ENCODE measurements at places on chromosomes 16 and 17.
A peak's percentile ranks its signal among the peaks of the same experiment; 100 is the strongest.

GRCh38 chr16:81266680-81267095 lies 28.2 kb downstream of the BCO1 start:
- DNase-seq: peak; percentile 50

DNA sequence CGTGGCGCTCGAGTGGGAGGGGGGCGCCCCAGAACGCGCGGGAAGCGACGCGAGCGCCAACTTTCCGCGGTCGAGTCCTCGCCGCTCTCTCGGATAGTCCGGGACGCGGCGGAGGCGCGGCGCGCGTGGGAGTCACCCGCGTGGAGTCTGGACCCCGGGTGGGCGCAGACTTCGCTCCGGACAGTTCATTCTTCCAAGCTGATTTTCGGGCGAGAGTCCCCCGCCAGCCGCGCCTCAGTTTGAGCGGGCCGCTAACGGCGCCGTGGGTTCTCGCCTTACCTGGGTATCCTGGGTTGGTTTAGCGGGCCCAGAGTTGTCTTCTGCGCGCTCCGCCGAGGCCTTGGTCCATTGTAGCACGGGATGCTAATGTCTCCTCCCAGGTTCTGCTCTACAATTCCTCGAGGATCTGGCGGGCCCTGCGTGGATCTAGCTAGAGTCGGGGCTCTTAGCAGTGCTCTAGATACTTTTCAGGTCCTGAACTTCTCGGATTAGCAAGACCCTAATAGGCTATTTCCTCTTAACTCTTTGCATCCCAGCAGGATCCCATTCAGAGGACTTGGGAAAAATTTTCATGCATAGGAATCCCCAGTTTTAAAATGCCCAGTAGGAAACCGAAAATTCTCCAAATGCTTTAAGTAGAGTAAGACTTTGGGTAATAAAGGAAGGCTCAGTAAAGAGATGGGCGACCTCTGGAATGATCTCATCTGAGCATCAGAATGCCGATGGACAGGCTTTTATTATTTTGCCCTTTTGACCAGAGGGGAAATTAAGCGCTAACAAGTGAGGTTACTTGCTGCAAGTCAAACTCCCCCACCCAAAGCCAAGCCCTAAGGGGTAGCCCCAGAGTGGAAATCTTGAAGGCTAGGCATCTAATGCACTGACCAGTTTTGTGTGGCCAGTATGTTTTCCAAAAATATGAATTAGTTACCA lies 537 bp upstream of the GJC1 start:
- DNase-seq: peak; percentile 44

GRCh38 chr17:41932816-41933389 lies 2.5 kb downstream of the ODAD4 start:
- DNase-seq: no peak

GRCh38 chr16:9138731-9139501 lies 47.5 kb downstream of the HAPSTR1 start:
- peak; percentile 83 for DNase-seq

DNA sequence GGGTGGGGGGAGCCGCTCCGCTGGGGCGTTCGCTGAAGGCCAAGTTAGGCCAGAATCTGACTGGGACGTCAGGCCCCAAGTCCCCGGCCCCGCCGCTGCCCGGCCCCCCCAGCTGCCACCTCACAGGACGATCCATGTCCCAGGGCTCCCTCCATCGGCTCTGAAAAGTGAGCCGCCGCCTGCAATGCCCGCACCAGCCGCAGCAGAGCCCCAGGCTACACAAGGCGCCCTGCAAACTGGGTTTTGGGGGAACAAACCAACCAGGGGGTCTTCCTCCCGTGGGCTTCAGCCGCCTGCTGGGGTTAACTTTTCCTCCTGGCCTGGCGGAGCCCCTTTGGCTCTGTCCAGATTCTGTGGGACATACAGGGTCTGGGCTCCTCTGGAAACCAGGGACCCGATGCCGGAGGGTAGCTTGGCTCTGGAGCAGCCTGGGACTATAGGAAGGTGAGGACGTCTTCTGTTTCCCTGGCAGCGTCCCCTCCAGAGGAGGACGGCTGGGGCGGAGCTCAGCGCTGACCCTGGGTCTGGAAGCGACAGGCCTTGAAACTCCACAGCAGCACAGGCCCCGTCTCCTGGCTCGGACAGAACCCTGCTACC lies 835 bp downstream of the NME4 start:
- DNase-seq: peak; percentile 43

DNA sequence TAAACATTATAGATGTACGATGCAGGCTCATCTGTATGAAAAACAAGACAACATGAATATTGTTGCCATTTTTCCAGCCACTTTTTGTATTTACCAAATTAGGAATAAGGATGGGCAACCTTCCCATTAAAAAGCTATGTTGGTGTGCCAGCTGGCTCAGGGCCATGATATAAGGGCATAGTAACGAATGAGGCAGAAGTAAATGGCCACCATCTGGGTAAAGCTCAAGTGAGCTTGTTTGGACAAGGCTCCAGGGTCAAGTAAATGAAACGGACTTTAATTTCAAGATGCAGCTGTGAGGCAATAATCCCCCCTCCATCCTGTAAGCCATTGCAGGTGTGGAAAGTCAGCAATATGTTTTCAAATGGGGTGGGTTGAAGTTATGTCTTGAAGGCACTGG lies 930.9 kb upstream of the CDH8 start:
- no peak for DNase-seq

DNA sequence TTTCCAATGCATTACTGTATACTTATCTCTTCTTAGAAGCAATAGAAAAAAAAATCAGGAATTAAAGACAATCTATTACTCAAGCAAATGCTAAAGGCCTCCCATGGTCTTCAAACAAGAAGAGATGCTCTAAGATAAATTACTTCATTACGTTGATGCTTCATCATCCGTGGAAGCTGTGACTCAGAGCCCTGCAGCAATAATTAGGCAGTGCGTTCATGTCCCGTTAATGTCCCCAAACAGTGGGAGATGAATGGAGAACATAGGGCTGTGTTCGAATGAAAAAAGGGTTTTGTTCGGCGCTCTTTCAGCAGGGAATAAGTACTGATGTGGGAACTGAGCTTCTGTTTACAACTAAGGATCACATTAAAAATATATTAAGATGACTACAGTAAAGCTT lies 15.9 kb upstream of the PDXDC1 start:
- no peak for DNase-seq

GRCh38 chr17:73588301-73588846 lies 55.9 kb downstream of the SDK2 start:
- DNase-seq: no peak

- DNase-seq: no peak
Measured at GRCh38 chr16:5004311-5004710, 29.4 kb downstream of the NAGPA start.

DNA sequence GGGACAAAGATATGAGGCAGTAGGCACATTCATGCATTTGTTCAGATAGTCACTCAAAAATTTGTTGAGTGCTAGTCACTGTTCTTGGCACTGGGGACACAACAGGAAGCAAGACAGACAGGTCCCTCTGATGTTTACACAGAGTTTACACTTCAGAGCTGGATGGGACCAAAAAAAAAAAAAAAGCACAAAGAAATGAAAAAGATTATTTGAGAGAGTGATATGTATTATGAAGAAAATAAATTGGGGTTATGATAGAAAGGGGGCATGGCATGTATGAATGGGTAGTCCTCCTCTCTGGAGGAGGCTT lies 3.5 kb upstream of the YPEL2 start:
- DNase-seq: no peak

DNA sequence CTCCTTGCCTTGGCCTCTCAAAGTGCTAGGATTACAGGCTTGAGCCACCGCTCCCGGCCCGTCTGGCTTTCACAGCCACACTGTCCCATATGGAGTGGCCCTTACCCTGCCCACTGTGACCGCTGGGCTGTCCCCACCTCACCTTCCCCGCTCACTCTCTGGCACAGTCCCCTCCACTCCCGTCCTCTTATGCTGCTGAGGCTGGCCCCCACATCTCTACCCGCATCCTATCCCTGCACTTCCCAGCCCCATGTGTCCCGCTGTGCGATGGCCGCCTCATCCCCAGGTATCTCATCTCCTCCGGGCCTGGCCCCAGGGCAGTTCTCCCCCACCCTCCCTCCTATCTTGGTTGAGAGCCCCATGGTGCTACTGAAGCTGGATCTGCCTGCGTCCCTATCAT lies 93.2 kb downstream of the PGS1 start:
- no peak for DNase-seq

DNA sequence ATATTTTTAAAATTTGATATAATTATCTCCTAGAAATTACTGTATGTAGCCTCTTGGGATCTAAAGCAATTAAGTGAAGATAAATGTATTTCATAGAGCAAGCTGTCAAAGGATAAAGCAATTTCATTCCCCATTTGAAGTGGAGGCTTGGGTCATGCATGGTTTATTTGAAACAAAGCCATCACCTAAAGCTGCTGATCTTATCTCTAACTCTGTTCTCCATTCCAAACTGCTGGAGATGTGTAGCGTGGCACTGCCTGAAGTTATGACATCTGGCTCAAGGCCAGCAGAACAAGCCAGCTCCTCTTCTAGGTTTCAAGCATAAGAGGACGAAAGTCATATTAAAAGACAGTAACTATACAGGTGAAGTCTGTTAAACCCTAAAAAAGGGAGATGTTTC lies 83.9 kb downstream of the HIC1 start:
- DNase-seq: no peak

- no peak for DNase-seq
Measured at GRCh38 chr17:33837281-33837680, 417.8 kb upstream of the CCL2 start.

DNA sequence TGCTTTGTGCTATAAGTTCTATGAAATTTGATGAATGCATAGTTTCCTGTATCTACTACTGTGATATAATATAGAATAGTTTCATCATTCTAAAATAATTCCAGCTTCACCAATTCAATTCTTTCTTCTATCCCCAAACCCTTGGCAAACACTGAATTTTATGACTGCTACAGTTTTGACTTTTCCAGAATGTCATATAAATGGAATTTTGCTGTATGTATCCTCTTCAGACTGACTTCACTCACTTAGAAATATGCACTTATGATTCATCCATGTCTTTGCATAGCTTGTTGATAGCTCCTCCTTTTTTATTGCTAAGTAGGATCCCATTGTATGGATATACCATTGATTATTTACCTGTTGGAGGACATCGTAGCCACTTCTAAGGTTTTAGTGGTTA lies 89.1 kb upstream of the HS3ST3A1 start:
- DNase-seq: no peak

DNA sequence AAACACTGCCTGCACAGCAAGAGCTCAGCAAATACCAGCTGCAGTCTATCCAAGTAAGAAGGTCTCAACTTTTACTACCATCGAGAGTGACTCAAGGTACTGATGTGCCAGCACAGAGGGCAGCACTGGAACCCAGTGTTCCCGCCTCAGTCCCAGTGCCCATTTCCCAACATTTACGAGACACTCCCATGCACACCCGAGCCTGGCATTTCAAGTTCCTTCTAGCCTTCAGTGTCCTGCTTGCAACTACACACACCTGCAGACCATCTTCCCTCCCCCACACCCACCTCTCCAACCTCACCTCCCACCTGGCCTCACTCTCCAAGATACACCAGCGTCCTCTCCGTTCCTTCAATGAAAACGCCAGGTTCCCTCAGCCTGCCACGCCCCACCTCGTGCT lies 3.2 kb downstream of the KLHDC4 start:
- DNase-seq: no peak

GRCh38 chr17:42891539-42892152 lies 9.0 kb upstream of the G6PC1 start:
- DNase-seq: no peak

DNA sequence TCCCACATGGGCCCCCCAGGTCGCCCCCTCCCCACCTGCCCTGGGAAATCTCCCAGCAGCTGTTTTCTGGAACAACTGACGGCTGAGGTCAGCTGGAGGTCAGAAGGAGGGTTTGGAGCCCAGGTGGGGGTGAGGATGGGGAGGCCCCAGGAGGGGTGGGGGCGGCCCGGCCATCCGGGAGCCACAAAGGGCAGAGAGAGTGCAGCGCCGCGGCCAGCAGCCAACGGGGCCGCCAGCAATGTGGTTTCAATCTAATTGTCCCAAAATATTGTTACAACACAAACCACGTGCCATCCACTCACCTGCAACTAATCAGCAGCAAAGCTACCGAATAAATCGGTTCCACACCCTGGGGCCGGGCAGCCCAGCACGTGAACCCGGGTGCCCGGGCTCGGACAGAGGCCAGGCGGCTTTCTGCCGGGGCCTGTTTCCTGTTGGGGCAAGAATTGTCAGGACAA lies 28.3 kb upstream of the SLC38A10 start:
- DNase-seq: no peak

DNA sequence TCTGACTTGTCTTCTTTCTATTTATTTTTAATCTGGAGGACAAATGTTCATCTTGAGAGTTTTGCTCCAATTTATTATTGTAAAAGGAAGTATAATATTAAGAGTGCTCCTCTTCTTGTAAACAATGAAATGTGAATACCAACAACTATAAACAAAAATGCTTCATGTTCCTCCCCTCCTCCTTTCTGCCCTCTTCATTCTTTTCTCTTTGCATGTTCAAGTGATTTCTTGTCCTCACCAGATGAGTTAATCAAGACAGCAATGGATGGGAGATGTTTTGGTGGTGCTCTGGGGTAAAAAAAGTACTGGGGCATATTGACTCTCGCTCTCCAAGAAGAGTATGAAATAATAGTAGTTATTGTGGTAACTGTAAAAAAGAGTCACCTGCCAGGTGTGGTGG lies 24.3 kb downstream of the ITGB3 start:
- no peak for DNase-seq

GRCh38 chr16:66695935-66696668 lies 441 bp downstream of the CMTM4 start:
- peak; percentile 35 for DNase-seq

- DNase-seq: peak; percentile 42
Measured at GRCh38 chr16:29744541-29745101, 1.2 kb downstream of the C16orf54 start.

DNA sequence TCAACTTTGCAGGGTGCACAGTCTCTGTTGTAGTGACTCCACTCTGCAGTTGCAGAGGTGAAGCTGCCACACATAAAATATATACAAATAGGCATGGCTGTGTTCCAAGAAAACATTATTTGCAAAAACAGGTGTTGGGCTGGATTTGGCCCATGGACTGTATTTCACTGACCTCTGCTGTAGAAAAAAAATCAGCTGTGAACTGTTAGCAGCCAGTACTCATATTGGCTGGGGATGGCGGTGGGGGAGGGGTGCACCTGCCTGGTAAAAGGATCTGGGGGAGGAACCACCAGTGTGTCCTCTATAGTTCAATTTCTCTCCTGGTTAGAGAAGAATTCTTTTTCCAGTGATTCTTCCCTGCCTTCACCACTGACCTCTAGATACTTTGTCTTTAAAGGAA lies 50.0 kb downstream of the SHISA9 start:
- DNase-seq: no peak

- no peak for DNase-seq
Measured at GRCh38 chr16:22624038-22624799, 113.5 kb downstream of the NPIPB5 start.

GRCh38 chr17:76243826-76244679 lies 3.8 kb upstream of the RNF157 start:
- peak; percentile 3 for DNase-seq

Data from stimulated activated CD8-positive, alpha-beta memory T cell treated with anti-CD3 and anti-CD28 coated beads, Interleukin-4, amount 100 ng/mL, for 48 hours (primary cell).